ENCODE measurements at places on chromosomes 7 and 10.

DNA sequence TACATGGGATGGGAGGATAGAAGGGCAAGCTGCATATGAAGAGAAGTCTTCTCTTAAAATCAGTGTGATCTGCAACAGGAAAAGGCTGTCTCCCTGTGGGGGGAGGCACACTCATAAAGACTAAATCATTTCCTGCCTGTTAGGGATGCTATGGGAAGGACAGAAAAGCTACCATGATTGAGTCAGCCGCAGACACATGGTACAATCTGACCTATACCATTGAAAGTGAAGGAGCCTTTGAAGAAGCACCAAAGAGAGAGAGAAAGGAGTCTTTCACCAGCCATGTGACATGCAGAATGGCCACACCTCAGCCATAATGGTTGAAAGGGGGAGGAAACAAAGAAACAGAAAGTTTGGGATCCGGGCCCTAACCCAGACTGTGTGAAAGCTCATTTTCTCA is 29.1 kb downstream of the NUDCD3 start:
- DNase-seq = peak; percentile 27

- DNase-seq = no peak
Measured at GRCh38 chr7:43021431-43021830, 89.3 kb downstream of the MRPL32 start.

DNA sequence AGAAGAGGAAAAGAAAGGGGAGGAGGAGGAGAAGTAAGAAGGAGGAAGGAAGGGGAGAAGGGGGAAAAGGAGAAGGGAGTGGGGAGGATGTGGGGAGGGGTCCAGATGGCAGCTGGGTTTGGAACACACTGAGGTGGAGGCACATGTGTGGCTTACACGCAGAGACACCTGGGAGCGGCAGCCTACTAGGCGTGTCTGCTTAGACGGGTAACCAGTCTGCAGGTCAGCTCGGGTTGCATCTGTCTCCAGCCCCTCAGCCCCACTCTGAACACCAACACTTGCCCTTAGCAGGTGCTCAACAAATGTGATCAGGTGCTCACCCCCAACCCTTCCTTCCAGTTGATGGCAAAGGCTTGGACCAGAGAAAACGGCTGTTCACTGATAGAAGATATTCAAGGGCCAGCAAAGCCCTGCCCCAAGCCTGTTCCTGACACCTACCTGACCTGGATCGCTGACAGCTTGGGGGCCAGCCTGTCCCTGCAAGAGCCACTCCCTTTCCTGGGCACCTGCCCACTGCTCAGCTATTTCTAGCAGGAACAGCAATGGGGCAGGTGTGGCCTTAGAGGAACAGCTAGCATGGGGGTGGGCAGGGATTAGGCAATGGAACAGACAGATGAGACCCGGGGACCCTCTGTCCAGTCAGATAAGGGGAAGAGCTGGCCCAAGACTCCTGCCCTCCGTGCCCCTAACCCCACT is 70.5 kb downstream of the SH3PXD2A start:
- DNase-seq = no peak

DNA sequence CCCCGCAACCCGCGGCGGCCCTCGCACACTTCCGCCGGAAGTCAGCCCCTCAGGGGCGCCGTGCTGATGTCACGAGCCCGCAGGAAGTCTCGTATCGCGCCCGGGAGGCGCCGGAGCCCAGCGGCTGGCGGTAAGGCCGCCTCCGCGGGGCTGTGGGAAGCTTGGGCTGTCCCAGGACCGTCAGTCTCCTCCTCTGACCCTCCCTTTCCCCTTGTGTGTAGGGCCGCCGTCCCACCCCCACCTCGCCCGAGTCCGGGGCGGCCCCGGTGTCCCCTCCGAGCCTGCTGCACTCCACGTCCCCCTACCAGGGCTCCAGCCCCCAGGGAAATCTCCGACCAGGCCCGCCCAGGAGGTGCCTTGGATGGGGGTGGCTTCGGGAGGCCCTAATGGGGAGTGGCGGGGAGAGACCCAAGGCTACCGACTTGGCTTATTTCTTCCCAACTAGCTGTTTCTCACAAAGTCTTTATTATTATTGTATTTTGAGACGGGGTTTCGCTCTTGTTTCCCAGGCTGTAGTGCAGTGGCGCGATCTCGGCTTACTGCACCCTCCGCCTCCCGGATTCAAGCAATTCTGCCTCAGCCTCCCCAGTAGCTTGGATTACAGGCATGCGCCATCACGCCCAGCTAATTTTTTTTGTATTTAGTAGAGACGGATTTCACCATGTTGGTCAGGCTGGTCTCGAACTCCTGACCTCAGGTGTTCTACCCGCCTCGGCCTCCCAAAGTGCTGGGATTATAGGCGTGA is at the start of gene ZDHHC4:
ZDHHC4 (plus strand) TSS at position 86 of the 745 bp plus-strand sequence. CDS start 3,108 bp downstream, outside the sequence.
- peak; percentile 87 for DNase-seq

- DNase-seq = no peak
Measured at GRCh38 chr7:133230591-133231194, 22.2 kb upstream of the EXOC4 start.

DNA sequence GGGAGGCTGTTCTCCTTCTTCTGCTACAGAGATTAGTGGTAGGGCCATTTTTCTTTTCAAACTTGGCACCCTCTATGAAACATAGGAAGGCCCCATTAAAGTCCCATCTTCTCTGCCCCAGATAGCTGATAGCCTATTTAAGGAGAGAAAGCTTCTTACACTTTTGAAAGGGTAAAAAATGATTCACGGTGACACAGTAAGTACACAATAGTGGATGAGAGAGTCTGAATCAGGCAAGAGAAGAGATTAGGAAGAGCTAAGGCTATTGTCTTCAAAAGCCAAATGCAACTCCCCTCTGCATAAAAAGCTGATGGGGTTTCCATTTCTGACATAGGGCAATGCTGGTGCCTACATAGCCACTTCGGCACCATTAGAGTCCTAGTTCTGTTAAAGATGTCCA is 3.6 kb downstream of the INA start:
- DNase-seq = no peak

- DNase-seq = no peak
Measured at GRCh38 chr7:139500770-139501138, 17.3 kb upstream of the KLRG2 start.
